Stimulated activated CD4-positive, alpha-beta T cell treated with anti-CD3 and anti-CD28 coated beads, Interleukin-1b, Interleukin-23, amount 100 ng/mL, for 48 hours (primary cell): ENCODE measurements at places on chromosomes 7 and 10.

DNA sequence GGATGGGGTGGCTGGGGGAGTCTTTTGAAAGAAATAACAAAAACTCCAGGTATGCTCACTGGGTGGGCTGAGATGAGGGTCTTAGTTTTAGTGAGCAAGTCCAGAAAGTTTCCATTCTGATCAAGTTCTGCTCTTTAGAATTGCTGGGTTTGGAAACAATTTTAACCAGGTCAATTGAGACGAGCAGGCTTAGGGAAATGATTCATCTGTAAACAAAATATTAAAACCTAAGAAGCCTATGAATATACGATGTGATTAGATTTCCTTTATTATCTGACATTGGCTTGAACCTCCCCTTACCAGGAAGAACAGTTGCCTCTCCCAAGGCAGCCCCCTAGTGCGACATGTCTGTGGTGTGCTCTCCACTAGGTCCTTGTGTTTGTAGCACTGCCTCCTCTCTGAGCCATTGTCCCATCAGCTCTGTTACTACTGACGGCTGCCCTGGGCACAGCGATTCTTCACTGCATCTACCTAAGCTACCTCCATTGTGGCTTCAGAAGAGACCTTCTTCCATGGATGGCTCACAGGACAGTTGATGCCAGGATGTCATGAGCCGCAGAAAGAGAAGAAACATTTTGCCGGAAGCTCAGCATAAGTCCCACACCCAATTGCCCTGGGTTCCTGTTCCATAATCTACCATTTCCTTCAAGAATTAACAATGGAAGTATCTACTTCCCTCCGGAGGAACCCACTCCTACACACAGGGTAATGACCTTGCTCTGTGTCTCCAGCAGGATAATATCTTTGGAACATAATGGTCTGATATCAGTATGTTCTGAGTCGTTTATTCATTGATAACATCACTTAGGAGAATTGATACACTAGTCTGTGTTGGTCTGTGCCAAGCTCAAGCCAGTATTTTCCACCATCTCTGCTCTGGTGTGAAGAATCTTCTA lies 95.1 kb upstream of the ITGB1 start:
- DNase-seq = no peak

DNA sequence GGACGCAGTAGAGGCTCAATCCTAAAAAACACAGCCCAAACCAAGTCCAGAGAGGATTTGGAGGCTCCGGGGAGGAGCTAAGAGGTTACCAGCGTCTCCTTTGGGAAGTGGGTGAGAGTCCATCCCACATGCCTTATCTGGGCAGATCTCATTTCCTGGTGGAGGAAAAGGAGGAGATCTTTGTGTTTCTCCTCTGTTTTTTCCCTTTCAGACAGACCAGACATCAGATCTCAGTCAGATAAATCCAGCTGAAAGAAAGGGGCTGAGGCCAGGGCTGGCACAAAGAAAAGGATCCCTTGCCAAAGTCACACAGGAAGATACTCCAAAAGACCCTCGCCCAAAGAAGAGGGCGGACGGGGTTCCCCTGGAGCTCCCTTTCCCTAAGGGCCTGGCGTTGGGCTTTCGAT lies 58.3 kb upstream of the COMTD1 start:
- DNase-seq = no peak

DNA sequence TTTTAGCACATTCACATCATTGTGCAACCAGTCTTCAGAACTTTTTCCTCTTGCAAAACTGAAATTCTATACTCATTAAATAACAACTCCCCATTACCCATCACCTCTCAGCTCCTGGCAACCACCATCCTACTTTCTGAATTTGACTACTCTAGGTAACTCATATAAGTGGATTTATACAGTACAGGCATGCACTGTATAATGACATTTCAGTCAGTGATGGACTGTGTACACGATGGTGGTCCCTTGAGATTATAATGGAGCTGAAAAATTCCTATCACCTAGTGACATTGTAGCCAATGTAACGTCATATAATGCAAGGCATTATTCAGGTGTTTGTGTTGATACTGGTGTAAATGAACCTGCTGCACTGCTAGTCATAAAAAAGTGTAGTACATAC lies 60.1 kb downstream of the BTRC start:
- DNase-seq = no peak

- DNase-seq = no peak
Measured at GRCh38 chr7:157438121-157439025, 101.6 kb downstream of the DNAJB6 start.

DNA sequence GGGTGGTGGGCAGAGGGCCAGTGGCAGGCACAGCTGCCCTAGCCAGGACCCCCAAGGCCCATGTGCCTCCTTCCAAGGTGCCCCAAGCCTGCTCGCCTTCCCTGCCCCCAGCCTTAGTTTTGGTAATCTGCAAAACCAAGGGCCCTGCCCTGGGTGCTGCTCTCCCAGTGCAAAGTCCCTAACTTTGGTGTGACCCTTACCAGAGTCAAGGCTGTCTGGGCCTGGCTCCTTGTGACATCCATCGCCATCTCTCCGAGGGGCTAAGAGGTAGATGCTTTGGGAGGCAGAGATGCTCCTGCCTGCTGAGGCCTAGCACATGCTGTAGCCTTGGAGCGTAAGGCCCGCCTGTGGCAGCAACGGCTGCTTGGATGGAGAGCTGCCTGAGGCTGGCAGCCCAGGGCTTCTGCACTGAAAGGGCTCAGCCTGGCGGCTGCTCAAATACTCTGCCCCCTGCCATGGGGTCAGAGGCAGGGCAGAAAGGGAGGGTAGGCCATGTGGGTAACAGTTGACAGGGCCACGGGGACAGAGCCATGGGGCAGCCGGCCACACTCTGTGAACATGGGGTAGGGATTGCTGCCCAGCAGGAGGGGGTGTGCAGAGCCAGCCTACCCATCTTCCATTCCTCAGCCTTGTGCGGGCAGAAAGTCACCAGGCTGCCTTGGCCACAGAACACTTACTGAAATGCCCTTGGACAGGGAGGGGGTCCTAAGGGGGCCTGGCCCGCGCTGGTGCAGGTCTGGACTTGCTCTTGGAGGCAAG lies 17.9 kb upstream of the MYL7 start:
- no peak for DNase-seq

- DNase-seq = no peak
Measured at GRCh38 chr10:70499836-70500167, 21.2 kb downstream of the PALD1 start.

GRCh38 chr7:151756866-151757265 lies 120.0 kb downstream of the PRKAG2 start:
- DNase-seq = no peak

DNA sequence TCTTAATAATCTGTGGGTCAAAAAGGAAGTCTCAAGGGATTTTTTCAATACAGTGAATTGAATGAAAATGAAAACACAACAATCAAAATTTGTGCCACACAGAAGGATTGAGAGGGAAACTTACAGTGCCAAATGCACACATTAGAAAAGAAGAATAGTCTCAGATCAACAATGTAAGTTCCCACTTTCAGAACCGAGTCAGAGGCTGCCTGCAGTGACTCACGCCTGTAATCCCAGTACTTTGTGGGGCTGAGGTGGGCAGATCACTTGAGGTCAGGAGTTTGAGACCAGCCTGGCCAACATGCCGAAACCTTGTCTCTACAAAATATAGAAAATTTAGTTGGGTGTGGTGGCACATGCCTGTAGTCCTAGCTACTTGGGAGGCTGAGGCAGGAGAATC lies 12.5 kb upstream of the KEL start:
- DNase-seq = no peak

GRCh38 chr10:24009736-24010135 lies 199.2 kb upstream of the KIAA1217 start:
- no peak for DNase-seq

DNA sequence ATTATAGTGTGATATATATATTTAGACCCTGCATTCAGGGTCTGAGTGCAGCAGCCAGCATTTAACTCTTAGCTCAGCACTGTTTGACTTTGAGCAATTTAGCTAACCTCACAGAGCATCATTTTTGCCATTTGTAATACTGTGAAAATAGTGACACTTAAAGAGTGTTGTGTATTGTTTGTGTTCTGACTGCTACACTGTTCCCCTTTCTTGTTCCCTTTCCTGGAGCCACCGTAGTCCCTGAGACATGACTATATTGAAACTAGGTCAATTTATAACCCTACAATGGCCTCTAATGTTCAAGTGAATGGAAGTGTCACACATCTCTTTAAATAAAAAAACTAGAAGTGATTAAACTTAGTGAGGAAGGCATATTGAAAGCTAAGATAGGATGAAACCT lies 20.3 kb upstream of the CD36 start:
- no peak for DNase-seq

- DNase-seq = no peak
Measured at GRCh38 chr7:425794-426188, 93.9 kb downstream of the PDGFA start.

- no peak for DNase-seq
Measured at GRCh38 chr7:84248843-84249242, 54.3 kb upstream of the SEMA3A start.

- DNase-seq = no peak
Measured at GRCh38 chr10:24153031-24153430, 55.9 kb upstream of the KIAA1217 start.

- no peak for DNase-seq
Measured at GRCh38 chr7:71563276-71563675, 431.3 kb downstream of the GALNT17 start.

DNA sequence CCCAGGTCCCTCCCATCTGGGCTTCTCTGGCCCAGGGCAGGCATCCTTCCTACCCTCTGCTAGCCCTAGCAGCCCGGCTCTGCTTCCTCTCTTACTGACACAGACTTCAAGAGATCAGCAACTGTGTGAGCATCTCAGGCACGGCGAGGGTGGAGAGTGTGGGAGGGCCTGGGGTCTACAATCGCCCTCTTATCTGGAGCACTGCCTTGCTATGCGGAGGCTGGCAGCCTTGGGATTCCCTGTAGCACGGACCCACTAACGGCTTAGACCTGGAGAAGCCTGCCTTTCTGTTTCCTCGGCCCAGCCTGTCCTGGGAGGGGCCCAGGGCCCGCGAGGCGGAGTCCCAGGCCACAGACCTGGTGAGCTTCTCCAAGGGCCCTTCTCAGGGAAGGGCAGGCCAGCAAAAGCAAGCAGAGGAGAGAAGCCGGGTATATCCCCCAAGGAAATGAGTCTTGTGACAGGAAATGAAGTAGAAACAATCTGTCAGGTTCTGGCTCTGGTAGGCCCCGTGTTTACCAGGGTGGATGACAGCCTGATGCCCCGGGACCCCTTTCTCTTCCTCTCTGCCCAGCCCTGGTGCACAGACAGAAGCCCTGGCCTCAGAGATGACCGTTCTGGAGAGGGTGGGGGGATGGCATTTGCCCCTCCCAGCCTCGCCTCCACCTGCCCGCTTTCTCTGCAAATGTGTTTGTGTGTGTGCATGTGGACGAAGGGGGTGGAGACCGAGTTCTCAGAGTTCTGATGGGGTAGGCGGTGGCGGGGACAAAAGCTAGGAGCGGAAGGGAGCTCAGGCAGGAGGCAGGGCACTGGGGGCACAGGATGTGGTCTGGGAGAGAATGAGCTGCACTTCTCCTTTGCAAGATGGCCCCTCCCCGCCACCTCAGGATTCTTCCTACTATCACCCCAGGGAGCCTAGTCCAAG lies 2.5 kb downstream of the LRCH4 start:
- DNase-seq = peak; percentile 75

GRCh38 chr10:99845837-99846382 lies 63.5 kb downstream of the ABCC2 start:
- DNase-seq = peak; percentile 69

- DNase-seq = no peak
Measured at GRCh38 chr10:125129076-125129458, 31.3 kb downstream of the CTBP2 start.

DNA sequence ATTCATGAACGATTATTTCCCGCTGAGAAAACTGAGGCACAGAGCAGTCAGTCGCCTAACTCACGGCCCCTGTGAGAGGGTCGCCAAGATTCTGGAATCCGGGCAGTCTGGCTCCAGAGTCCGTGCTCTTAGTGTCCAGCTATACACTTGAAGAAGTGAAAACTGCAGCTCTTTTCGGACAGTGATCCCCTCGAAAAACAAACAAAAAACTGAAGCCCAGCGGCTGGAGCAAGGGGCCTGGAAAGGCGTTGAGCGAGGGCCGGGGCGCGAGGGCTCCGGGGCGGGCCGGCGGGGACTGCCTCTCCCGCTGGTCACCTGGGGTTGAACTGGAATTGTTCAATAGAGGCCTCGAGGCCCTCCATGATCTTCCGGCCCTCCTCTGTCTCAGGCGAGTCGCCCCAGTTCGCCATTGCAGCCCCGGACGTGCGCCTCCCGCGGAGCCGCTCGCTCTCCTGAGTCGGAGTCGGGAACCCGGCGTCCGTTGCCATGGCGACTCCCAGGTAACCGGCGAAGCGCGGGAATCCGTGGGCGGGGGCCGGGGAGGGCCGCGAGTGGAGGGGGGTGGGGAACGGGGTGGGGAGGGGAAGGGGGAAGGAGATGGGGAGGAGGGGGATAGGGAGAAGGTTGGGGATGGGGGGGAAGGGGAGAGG lies 881 bp downstream of the C10orf67 start:
- DNase-seq = peak; percentile 70

DNA sequence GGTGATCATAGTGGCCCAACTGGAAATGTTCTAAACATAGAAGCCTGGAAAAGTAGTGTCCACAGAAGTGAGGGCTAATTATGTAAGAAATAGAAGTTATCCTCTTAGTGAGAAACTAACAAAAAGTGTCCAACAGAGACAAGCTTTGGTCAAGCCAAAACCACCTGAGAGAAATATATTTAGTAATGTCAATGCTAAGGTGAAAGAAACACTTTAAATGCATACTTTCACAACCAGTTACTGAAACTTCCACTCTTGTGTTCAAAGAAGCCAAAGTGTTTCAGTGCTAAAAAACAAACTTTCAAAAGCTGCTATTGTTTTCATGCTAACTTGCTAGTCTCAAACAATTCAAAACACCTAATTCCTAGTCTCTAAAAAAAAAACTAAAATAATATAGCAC lies 18.1 kb downstream of the RAB11FIP2 start:
- DNase-seq = no peak

DNA sequence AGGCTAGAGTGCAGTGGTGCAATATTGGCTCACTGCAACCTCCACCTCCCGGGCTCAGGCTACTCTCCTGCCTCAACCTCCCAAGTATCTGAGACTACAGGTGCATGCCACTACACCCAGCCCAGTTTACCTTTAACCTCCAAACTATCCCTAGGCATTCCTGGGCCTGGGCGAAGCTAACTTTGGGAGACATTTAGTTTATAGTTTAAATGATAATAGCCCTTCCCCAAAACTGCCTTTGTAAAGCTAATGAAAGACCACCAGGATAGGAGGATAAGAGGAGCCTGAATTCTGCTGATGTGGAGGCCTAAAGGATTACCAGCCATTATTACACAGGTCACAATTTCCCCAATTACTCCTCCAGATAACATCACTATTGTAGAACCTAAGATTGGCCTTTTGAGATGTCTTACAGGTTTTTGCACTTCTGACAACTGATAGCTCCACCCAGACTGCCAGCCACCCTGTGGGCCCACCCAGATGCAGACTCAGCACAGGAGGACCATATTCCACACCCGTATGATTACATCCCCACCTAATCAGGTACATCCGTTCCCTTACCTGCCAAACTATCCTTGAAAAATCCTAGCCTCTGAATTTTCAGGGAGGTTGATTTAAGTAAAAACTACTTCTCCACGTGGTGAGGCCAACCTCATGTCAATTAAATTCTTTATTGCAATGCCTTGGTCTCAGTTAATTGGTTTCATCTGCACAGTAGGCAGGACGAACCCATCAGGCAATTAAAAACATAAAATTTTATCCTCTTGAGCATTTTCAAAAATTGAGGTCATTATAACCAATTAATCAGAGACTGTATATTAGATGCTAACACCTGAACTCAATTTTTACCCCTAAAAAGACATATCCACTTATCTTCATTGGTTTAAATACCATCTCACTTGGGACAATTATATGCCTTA lies 62.3 kb upstream of the TMEM254 start:
- no peak for DNase-seq
